ENCODE measurements at places on chromosomes 7 and 10.

DNA sequence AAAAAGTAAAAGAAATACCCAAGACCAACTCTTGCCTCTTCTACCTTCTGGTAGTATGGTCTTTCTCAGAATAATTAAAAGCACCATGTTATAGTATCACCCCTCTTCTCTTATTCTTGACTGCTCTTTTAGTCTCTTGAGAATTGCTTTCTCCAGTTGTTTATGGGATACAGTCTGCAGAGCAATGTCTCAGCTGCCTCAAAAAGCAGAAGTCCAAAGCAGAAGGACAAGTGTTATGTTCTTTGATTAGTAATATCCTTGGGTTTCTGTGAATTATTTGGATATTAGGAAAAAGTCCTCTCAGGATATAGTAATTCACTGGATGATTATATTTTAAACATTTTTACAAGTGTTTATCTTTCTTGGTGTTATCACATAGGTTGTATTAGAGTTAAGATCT is 7.4 kb downstream of the TAS2R41 start:
- no peak for DNase-seq

- DNase-seq = no peak
Observed at GRCh38 chr7:107503687-107504086, 33.8 kb downstream of the GPR22 start.

- no peak for DNase-seq
Observed at GRCh38 chr10:11042357-11042756, 24.7 kb downstream of the CELF2 start.

DNA sequence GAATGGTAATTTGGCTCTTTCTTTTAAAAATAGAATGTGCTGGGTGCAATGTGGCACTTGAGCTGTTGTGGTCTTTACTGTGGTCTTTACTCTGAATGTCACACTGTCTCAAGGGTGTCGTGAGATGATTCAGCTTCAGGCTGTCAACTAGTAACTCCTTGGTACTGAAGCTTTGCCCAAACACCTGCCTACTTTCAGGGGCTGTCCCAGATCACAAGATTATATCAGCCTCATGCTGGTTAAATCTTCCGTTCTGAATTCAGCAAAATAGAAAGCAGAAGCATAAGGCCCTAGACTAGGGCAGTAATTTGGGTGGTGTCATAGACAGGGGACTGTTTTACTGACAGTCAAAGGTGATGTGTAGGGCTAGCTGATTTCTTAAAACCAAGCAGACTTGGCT is 110.9 kb downstream of the BAMBI start:
- DNase-seq = no peak

- DNase-seq = no peak
Observed at GRCh38 chr7:132653366-132653930, 77.2 kb upstream of the PLXNA4 start.

- no peak for DNase-seq
Observed at GRCh38 chr10:35784751-35785150, 142.7 kb upstream of the FZD8 start.

DNA sequence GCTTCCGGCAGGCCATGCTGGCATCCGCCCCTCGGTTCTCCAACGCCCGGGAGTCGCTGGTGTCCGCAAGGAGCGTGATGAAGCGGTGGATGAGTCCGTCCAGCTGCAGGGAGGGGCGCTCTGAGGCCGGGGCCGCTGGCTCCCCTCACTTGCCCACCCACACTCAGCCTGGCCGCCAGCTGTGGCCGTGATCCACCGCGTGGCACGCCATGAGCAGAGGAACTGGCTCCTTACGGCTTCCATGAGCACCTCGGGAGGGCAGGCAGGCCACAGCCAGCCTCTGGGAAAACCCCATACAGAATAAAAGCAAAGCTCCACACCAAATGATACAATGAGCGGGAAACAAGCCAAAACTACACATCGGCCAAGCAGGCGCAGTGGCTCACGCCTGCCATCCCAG is 15.5 kb upstream of the MICALL2 start:
- DNase-seq = no peak

DNA sequence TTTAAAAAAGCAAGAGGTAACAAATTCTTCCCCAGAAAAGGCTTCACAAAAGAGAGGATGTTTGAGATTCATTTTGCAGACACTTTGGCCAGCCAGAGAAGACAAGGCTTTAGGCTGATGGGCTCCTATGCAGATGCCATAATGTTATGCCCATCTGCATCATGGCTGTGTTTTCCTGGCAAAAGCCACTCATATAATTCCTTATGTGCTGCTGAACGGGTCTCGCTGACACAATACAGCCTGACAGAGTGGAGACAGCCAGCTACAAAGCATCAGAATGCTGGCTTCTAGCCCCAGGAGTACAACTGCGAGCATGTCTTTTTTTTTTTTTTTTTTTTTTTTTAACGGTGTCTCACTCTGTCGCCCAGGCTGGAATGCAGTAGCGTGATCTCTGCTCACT is 1157.4 kb upstream of the AUTS2 start:
- peak; percentile 97 for DNase-seq

DNA sequence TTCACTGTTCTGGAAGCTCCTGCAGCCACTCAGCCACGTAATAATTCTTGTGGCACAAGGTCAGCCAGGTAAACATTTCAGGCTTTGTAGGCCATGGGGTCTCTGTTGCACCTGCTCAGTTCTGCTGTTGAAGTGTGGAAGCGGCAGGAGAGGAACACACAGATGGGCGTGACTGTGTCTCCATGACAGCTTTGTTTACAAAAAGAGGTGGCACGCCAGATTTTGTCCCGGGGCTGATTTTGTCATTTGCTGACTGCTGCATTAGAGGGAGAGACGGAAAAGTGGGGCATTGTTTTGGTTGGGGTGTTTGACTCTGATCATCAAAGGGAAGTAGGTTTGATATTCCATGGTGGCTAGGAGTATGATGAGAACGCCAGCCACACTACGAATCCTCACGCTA is 103.1 kb downstream of the PRKAG2 start:
- no peak for DNase-seq

Measured in brain (organoid and tissue), 16 donors.